ENCODE measurements at places on chromosomes 6 and 20.
A peak's percentile ranks its signal among the peaks of the same experiment; 100 is the strongest.

DNA sequence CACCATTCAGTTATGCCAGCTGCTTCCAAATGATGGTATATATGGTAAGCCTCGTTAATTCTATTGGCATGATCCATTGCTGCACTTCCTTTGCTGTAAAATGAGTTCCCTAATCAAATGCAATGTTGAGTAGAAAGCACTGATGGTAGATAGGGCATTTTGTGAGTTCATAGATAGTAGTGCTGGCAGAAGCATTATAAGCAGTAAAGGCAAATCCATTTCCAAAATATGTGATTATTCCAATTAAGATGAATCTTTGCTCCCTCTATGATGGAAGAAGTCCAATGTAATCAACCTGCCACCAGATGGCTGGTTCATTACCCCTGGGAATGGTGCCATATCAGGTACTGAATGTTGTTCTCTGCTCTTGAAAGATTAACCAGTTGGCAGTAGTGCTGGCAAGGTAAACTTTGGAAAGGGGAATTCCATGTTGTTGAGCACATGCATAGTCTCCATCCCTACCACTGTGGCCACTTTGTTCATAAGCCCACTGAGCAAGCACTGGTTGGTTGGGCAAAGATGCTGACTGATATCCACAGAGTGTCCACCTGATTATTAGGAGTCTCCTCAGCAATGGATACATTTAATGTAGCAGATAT is 5.6 kb upstream of the TBPL1 start:
- no peak for ATAC-seq

DNA sequence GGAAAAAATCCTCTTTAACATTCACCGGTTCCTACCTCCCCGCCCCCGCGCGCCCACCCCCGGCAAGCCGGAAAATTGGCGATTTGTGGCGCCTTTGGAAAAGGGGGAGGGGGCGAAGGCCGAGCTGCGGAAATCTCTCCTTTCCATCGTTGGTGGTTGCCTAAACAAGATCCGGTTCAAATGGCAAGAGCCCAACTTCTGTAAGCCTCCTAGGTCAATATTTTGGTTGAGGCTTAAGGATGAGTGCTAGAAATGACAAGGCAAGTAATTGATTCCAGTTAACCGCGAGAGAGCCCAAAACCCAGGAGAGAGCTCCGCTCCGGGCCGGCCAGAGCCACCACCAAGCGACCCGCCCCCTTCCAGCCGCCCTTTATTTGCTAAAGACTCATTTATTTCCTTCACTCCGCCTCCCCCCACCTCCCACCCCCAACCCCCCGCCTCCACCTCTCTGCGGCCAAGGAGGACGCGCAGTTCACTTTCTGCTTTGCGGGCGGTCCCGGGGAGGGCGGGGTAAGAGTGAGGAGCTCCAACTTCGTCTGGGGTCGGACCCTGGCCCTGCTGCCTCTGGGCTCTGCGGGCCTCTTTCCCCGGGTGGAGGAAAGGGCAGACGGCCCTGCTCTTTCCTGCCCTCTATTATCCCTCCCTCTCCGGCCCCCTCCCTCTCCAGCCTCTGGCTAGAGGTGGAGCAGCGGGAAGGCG is 838 bp upstream of the NKX2-2 start:
- peak; percentile 23 for ATAC-seq

- no peak for ATAC-seq
Measured at GRCh38 chr6:168715643-168716481, 274.9 kb downstream of the SMOC2 start.

DNA sequence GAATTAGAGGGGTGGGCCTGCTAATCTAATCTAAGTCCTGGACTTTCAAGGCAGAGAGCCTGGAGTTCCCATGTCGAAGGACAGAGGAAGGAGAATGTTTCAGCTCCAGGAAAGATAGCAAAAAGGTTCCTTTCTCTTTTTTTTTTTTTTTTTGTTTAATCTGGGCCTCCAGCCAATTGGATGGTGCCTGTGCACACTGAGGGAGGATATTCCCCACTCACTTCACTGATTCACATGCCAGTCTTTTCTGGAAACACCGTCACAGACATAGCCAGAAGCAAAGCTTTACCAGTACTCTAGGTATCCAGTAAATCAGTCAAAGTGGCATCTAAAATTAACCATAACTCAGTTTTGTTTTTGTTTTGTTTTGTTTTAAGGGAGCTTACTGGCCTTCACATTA is 721.1 kb downstream of the TENT5A start:
- no peak for ATAC-seq

DNA sequence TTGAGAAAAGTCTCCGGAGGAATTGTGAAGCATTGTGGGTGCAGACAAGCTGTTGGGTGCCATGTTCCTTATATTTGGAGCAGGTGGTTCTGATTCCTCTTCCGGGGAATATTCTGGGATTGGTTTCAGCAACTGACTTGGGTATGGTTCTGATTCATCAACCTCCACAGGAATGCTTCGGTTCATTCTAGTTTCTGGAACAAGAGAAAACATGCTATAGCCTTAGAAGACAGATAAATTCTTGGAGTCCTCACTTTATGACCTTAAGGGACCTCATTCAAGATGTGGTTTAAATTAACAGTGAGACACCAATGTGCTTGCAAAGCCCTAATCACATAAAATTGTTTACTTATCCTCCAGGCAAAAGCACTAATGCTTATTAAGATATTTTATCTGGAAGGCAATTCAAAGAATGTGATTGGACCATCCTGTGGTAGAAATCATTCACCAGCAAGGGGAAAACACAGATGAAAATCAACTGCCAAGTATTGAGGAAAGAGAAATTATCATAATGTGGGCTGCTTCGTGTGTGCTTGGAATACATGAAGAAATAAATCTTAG is 13.7 kb downstream of the TRAF3IP2 start:
- no peak for ATAC-seq

DNA sequence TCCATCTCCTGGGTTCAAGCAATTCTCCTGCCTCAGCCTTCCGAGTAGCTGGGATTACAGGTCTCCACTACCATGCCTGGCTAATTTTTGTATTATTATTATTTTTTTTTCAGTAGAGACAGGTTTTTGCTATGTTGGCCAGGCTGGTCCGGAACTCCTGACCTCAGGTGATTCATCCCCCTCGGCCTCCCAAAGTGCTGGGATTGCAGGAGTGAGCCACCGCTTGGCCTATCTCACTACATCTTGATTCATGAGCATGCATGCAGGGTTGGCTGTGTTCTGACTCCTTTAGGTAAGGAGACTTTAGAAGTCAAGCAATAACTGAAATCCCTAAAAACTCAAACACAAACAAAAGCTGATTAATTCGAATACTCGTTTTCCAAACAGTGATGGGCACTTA is 80.9 kb downstream of the GJA1 start:
- ATAC-seq = no peak

- ATAC-seq = no peak
Measured at GRCh38 chr6:137715589-137716045, 151.4 kb upstream of the TNFAIP3 start.

DNA sequence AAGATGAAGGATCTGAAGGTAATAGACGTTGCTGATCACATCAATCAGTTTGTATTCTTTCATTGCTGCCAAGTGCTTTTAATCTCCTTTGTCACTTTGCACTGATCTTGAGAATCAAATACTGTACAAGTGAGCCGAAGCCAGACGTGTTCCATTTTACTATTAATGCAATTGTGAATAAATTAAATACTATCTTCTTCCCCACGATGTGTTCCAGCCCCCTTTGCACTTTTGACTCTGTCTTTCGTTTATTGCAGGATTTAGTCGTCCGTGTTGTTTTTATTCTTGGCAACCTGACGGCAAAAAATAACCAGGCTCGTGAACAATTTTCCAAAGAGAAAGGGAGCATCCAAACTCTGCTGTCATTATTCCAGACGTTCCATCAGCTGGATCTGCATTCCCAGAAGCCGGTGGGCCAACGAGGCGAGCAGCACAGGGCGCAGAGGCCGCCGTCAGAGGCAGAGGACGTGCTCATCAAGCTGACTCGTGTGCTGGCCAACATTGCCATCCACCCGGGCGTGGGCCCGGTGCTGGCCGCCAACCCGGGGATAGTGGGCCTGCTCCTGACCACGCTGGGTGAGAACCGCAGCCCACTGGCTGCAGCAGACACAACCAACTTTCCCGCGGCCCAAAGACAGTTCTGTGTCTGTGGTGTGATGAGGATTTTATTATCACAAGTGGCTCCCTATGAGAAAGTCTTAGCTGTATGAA is 104.7 kb downstream of the ARMC2 start:
- ATAC-seq = no peak

- ATAC-seq = peak; percentile 70
Measured at GRCh38 chr20:9968015-9968414, 66.8 kb upstream of the ANKEF1 start.

DNA sequence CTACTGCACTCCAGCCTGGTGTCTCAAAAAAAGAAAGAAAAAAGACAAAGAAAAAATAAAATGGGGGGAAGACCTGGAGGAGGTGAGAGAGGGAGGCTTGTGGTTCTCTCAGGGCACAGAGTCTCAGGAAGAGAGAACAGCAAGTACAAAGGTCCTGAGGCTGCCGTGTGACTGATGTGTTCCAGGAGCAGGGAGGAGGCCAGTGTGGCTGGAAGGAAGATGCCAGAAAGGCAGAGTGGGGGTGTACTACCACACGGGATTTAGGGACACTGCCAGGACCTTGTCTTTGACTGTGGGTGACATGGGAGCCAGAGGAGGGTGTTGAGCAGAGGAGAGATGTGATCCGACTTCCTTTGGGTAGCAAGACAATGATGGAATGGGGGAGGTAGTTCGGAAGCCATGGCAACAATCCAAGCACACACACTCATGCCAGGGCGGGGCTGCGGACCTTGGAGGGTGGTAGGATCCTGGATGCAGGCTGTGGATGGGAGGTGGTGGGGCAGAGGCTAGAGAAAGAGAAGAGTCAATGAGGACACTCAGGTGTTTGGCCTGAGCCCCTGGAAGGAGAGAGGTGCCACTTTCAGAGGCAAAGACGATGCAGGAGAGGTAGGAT is 136.4 kb upstream of the PTPN1 start:
- ATAC-seq = no peak

DNA sequence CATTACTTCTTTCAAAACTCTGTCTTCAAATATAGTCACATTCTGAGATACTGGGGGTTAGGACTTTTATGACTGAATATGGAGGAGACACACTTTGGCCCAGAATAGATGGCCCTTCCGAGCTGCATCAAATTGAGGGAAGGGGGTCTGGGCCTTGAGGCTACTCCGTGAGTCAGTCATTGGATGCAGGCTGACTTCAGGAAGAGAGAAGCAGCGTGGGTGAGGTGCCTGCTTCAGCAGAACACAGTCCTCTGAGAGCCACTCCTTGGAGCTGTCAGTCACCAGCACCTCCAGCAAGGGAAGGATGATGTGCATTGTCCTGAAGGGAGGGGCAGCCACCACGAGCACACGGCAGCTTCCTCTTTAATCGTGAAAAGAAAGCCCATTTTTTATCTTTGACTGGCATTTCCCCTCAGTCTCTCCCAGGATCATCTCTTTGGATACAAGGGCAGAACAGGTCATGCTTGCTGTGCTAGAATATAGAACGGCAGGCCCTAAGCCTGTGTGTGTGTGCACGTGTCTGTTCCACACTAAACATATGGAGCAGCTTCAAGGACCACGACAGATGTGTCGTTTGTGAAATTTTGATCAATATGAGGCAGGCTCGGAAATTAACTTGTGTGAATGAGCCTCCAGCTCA is 721.6 kb downstream of the KIF16B start:
- no peak for ATAC-seq

Measured in motor neuron (in vitro differentiated cells).